ENCODE measurements at places on chromosomes 7 and 10. TPM values are rescaled to one million over a fixed set of nuclear protein-coding genes. Genes with fewer than 3 reads are reported as not detected.

GRCh38 chr7:27247452-27248426, 5.1 kb downstream of the EVX1 start:
- no peak for DNase-seq

GRCh38 chr7:151247611-151248345, 716 bp downstream of the SMARCD3 start:
- DNase-seq, result no peak

DNA sequence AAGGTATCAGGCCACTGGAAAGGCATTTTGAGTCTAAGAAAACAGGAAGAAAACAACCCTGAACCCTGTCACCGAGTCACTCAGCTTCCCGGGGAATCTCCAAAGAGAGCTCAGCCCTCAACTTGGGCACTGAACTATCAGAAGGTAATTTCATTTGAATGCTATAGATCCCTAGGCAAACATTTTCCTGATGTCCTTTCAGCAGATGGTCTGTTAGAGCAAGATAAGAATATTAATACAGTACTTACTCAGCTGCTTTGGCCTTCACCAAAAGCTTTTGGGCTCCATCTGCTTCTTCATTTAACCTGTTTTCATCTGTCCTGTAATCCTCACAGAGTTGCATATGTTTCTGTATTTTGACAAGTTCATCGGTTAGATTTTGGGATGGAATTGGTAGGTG, 34.2 kb upstream of the LAMB1 start:
- no peak for DNase-seq

DNA sequence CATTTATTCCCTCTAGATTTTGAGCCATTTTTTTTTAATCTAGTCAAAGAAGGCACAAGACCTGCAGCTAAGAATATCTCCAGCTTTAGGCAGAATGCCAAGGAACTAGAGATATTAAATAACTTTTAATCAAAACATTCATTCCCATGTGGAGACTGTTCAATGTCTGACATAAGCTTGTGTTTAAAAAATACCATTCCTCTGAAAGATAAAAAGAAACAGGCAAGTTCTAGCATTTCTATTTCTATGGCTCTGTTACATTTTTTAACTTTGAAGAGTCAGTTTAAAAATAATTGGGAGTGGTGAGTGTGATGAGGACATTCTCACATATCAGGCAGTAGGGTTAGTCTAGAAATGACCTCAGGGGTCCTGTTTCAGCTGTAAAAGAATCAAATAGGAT, 48.0 kb downstream of the RHOBTB1 start:
- DNase-seq, result no peak

Gene CCDC7
- total RNA-seq, result 97.0 TPM

GRCh38 chr7:92071032-92071431, 63.2 kb downstream of the CYP51A1 start:
- DNase-seq, result no peak

- no peak for DNase-seq
Measured at GRCh38 chr10:6542999-6543430, 37.1 kb downstream of the PRKCQ start.
